ENCODE measurements at places on chromosomes 5 and 9.

DNA sequence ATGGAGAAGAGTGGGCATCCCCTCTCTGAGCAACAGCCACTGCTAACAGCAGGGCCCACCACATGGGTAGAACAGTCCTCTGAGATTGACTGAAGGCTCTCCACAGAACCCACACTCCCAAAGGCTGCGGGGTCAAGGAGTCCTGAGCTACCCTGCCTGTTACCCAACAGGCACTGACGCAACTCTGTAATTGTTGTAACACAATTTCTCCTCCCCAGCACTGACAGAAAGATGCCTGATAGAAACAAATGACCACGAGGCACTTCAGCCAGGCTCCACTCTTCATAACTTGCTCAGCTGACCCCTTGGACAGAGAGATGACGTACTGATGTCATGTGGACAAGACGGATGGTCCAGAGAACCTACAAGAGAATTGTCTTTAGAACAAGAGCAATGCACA, 220.7 kb downstream of the SPOCK1 start:
- H3K4me1 ChIP-seq: no peaks in the 10 kb centered on the region
- peaks cover 17% of the 10 kb centered on the region for H3K27me3 ChIP-seq
- no peak for DNase-seq
- no peak overlapping the region for H3K27ac ChIP-seq
- no peak overlapping the region for H3K4me3 ChIP-seq

- no peak for DNase-seq
- H3K4me1 ChIP-seq: peaks cover 20% of the 10 kb centered on the region
- no peak overlapping the region for H3K27ac ChIP-seq
- peaks cover 45% of the 10 kb centered on the region for H3K36me3 ChIP-seq
- no peak overlapping the region for H3K4me3 ChIP-seq
Measured at GRCh38 chr9:97636903-97637302, 3.3 kb downstream of the NCBP1 start.

- no peaks in the 10 kb centered on the region for H3K36me3 ChIP-seq
- H3K4me1 ChIP-seq: no peaks in the 10 kb centered on the region
- no peaks in the 10 kb centered on the region for H3K27me3 ChIP-seq
- H3K4me3 ChIP-seq: no peak overlapping the region
- DNase-seq: no peak
- no peak overlapping the region for H3K27ac ChIP-seq
Measured at GRCh38 chr9:113316030-113316429, 12.9 kb upstream of the RNF183 start.

DNA sequence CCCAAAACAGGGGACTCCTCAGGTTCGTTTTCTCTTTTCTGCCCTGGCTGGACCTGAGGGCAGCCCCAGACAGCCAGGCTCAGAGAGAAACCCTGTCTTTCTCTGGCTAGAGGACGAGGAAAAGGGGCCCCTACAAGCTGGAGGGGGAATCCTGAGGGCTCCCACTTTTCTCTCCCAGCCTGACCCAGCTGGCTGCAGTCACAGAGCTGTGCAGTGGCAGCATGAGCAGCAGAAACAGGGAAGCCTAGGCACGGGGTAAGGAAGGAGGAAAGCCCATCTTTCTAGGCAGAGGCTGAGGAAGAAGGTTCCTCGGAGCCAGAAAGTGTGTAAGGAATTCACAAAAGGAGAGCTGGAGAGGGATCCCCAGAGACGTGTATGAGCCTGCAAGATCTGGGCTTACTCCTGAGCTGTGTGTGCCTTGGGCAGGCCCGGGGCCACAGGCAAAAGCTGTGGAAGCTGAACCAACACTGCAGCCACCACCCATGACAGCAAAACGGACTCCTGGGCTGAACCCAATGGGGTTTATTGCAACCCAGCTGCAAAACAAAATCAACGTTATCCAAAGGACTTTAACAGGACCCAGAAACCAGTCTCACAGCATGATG, 16.2 kb downstream of the CAMSAP1 start:
- no peaks in the 10 kb centered on the region for H3K27me3 ChIP-seq
- DNase-seq: no peak
- H3K36me3 ChIP-seq: peaks cover 3% of the 10 kb centered on the region

DNA sequence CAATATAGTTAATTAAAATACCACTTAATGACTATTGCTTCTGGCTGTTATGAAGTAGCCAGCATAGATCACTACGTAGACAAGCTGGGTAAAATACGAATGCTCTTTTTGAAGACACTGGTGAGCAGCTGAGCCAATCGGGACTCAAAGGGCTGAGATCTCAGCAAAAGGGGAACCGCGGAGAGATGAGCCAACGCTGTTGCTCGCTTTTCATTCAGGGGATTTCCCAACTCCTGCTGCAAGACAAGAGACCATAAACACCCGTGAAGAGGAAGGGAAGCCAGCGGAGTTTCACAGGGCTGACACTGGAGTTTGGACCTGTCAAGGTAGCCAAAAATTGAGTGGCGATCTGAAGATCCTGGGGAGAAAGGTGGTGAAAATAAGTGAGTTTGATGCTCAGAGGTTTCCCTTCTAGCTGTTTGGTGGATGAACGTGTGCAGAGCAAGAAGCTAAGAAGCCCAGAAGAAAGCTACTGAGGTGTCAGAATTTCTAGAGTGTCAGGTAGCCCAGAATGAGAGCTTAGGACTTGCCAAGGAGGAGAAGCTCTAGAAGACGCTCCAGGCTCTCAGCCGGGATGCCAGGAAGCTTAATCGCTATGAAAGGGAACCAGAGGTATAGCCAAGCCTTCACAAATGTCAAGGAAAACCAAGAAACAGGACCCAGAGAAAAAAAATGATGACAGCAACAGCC, 79.6 kb upstream of the RNU6ATAC start:
- no peak overlapping the region for H3K4me3 ChIP-seq
- no peaks in the 10 kb centered on the region for H3K36me3 ChIP-seq
- no peaks in the 10 kb centered on the region for H3K4me1 ChIP-seq
- H3K27me3 ChIP-seq: peaks cover 63% of the 10 kb centered on the region

DNA sequence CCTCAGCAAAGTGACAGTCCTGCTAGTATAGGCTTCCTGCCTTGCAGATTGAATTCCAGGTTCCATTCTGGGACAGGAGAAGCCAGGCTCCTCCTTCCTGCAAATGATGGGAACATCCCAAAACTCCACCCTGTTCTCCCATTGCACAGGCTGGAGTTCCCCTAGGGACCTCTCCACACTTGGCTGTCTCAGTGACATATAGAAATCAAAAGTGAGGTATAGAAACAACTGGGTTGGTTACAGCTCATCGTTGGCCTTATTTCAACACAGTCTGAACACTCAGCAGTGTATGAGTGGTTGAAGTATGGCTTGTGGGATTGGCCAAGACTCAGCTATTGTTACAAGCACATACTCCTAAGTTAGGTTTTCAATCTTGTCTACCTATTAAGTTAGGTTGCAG, 157.8 kb upstream of the FTMT start:
- no peak for DNase-seq
- H3K36me3 ChIP-seq: no peaks in the 10 kb centered on the region
- peaks cover 34% of the 10 kb centered on the region for H3K4me1 ChIP-seq
- H3K4me3 ChIP-seq: no peak overlapping the region
- H3K27ac ChIP-seq: no peak overlapping the region

DNA sequence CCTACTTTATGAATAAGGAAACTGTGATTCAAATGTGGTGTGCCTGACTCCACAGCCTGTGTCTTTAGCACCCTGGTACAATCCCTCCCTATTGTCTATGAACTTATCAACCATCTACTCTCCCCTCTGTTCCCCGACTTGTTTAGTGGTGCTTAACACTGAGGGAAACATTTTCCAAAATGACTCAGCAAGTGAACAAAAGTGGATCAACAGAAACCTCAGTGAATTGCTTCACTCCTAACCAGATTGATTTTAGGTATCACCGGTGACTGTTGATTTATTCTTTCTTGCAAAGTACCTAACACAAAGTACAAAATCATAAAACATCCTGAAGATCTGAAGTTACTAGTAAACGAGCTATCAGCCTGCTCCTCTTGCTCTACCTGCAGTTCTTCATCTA, 42.1 kb upstream of the RAPGEF6 start:
- DNase-seq: no peak
- peaks cover 21% of the 10 kb centered on the region for H3K36me3 ChIP-seq
- no peak overlapping the region for H3K4me3 ChIP-seq
- peaks cover 5% of the 10 kb centered on the region for H3K4me1 ChIP-seq
- no peaks in the 10 kb centered on the region for H3K27me3 ChIP-seq

- no peak overlapping the region for H3K4me3 ChIP-seq
- no peaks in the 10 kb centered on the region for H3K36me3 ChIP-seq
- H3K27me3 ChIP-seq: peaks cover 24% of the 10 kb centered on the region
- DNase-seq: no peak
- no peaks in the 10 kb centered on the region for H3K4me1 ChIP-seq
Measured at GRCh38 chr5:171442287-171443042, 23.0 kb downstream of the FGF18 start.

DNA sequence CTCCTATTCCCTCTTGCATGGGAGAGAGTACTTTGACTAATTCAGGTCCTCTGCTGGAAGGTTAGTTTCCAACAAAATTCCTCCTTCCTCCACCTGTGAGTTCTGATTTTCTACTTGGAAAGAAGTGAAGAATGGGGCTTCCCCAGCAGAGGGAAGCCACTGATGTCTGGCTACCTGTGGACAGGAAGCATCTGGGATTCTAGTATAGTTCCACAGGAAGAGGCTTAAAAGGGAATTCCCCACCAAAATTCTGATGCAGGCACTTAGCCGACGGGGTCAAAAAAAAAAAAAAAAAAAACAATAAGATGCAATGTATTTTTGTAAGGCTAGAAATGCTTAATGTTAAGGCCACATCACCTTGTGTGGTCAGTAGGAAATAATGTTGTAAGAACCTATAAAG, 33.4 kb downstream of the PCDHGC5 start:
- peaks cover 69% of the 10 kb centered on the region for H3K4me1 ChIP-seq
- DNase-seq: no peak
- H3K36me3 ChIP-seq: peaks cover 81% of the 10 kb centered on the region
- H3K4me3 ChIP-seq: peak overlapping the region; percentile 36
- H3K27me3 ChIP-seq: no peaks in the 10 kb centered on the region

DNA sequence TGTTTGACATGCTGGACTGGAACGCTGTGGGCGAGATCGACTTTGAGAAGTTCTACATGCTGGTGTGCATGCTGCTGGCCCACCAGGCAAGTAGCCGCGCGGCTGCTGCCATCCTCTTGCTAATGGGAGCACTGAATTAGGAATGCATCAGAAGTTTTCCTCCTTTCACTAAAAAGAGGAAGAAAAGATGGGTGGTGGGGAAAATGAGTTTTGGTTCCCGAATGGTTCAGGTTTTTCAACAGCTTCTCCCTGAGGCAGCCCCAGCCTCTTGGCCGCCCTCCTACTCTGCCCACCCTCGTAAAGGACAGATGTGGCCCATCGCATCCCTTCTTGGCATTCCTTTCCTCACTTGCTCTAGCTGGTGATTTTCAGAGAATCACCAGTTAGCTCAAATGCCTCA, 5.5 kb downstream of the EFCAB9 start:
- no peaks in the 10 kb centered on the region for H3K27me3 ChIP-seq
- no peaks in the 10 kb centered on the region for H3K36me3 ChIP-seq
- no peak for DNase-seq
- no peak overlapping the region for H3K27ac ChIP-seq
- H3K4me3 ChIP-seq: no peak overlapping the region
- no peaks in the 10 kb centered on the region for H3K4me1 ChIP-seq

All from Calu3 (cell line).